ENCODE measurements at places on chromosomes 2 and 18. TPM values are rescaled to one million over a fixed set of nuclear protein-coding genes. Genes with fewer than 3 reads are reported as not detected.

The USP14 gene
- total RNA-seq, result 62.9 TPM

The STPG4 gene
- not detected for total RNA-seq

The CNTNAP5 gene
- total RNA-seq, result not detected

The PCARE gene
- 0.06 TPM for total RNA-seq

DNA sequence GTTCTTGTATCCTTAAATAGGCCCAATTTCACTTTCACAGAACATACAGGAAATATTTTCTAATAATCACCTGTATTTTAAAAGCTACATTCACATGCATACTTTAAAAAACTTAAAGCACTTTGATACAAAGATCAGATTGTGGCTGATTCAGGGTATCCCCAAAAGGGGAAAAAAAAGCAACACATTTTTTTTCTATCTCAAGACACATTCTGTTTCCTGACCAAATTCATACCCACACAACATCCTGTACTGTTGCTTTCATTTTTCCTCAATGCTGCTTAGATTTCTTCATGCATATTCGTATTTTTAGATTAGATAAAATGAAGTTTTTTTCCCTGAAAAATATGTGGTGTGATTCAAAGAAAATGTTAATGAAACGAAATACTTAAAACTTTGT, 122.5 kb downstream of the TMEFF2 start:
- no peak for DNase-seq

- DNase-seq, result no peak
Measured at GRCh38 chr2:171348056-171348455, 85.7 kb downstream of the METTL8 start.

DNA sequence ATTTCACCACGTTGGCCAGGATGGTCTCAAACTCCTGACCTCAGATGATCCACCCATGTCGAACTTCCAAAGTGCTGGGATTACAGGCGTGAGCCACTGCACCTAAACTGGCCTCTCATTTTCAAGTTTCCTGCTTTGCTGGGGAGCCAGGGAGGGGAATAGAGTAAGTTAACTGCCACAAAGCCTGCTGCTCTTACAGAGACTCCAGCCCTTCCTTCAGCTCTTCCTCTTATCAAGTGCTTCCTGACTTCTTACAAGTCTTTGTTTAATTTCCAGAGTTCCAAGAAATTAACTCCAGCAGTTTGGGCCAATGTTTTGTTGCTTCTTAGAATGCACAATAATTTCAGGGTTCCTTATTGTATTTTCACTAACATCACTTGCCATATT, 24.3 kb upstream of the UBE2F start:
- DNase-seq, result no peak

DNA sequence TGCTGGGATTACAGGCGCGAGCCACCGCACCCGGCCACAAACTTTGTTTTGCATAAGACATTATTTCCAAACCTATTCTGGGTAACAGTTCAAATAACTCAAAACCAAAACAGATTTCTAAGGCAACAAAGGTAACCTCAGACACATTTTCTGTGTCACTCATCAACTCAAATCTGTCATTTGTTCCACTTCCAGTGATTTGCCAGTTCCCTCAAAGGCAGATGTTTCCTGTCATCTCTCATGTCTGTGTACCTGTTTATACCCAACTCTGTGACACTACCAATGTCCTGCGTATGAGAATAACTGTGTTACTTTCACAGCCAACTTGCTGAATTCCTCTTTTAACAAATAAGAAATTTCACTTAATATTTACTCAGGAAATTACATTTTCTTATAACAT, 54.4 kb downstream of the SCN3A start:
- DNase-seq, result no peak

DNA sequence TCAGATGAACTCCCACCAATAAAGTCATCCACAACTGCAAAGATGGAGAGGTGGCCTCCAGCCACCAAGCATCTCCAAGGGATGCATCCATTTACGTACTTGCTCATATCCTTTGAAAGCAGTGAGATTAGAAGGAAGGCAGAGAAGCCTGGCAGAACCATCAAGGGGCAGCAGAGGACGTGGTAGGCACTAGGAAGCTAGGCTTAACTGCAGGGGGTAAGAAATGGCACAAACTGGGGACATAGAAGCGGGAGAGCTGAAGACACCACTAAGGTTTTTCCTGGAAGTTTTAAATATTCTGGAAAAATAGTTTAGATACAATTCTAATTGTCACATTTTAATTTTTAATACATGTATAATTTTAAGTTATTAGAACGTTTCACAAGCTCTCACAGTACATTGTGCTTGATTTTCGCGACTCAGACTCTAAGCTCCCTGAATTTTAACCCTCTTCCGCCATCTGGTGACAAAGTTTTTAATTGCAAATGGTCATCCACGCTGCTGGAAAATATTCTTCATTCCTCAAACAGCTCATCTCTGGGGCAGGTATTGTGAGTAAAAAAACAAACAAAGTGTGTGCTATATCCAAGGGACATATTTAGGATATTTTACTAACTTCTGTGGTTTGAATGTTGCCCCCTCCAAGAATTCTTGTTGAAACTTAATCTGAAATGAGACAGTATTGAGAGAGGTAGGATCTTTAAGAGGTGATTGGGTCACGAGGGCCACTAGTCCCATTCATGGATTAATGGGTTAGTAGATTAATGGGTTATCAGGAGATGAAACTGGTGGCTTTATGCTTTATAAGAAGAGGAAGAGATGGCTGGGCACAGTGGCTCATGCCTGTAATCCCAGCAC, 1.6 kb upstream of the PSTPIP2 start:
- DNase-seq, result no peak
